Testis (tissue), 5 donors: ENCODE measurements at places on chromosomes 2 and 18. TPM values are rescaled to one million over a fixed set of nuclear protein-coding genes. Genes with fewer than 3 reads are reported as not detected.

Gene TSPYL6
- polyA plus RNA-seq = 53.9 TPM

Gene LYPD6
- polyA plus RNA-seq = 6.9 TPM

Gene GALNT13
- polyA plus RNA-seq = 0.92 TPM

DNA sequence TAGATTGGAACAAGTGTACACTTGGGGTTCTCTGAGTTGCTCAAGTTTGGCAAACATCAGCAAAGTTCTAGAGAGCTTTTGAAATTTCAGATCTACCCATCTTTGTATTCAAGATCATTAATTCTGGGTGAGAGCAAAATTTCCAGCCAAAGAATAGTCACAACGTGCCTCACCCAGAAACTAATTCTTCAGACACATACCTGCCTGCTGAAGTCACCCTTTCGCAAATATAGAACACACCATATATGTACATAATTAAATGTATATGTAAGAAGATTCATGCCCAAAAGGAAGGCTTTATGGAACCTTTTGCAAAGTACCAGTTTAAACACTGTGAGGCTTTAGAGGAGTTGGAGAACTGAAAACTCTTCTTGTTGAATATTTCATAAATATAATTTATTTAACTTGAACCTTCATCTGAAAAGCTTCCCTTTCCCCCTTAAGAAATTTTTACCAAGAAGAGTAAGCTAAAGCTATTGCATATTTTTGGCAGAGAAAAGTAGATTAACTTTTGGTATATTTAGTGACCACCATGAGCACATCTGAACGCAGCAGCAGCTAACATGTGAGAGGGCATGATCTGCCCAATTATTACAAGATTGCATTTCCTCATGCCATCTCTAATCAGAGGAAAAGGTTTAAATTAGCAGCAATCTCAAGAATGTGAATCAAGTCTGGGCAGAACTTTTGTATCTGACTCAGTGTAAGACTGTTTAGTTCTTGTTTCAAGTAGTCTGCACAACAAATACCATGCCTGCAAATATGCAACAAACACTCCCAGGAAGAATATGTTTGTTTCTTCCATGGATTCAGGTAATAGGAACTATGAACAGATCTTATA, 8.2 kb downstream of the RND3 start:
- DNase-seq = no peak

DNA sequence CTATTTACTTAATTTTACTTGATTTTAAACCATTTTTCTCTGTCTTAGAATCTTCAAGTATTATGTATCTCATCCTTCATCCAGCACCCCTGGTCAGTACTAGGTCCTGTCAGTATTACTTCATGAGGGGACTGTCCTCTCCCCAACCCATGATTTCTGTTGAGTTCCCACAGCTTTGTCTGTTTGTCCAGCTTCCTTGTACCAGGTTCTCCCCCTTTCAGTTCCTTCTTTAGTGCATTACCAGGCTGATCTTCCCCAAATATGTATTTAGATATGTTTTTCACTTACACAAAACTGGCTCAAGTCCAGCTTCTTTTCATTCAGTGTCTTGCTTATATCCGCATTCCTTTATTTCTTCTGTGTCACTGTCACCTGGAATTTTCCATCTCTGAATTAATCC, 13.8 kb upstream of the TTC27 start:
- no peak for DNase-seq

GRCh38 chr2:116988303-116988702, 826.2 kb upstream of the DDX18 start:
- no peak for DNase-seq
